ENCODE measurements at places on chromosomes 2 and 18.

GRCh38 chr2:6845312-6845711 lies 20.4 kb downstream of the CMPK2 start:
- peak; percentile 26 for DNase-seq

- no peak for DNase-seq
Observed at GRCh38 chr2:146844226-146844990, 1000.4 kb upstream of the ACVR2A start.

DNA sequence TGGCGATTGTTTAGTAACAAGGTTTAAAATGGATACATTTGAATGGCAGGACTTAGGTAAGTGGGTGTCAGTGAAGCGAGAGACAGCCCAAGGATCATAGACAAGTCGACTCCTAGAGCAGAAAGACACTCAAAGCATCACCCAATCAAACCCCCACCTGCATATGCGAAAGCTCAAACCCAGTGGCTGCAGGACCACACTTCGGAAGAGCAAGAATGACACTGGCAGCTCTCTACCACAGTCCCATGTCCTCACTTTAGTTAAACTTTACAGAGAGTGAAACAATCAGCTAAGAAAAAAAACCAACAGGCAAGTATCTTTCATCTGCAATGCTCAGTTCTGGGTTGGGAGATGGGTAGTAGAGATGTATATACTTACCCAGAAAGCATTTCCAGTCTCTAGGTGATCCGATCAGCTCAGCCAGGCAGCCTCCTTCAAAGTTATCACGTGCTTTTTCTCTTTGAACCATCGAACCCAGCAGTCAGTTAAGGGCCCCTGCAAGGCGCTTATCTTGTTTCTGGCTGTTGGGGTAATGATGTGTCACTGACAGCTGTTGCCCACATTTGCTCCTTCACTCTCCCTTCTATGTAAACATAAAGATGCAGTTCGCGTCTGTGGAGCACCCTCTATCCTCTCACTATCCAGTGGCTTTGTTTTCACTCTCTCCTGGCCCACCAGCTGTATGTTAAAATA lies 357.5 kb upstream of the ID2 start:
- DNase-seq: no peak

GRCh38 chr18:41162191-41162590 lies 792.8 kb upstream of the PIK3C3 start:
- no peak for DNase-seq

- no peak for DNase-seq
Observed at GRCh38 chr18:24470022-24470618, 9.7 kb downstream of the HRH4 start.

GRCh38 chr18:53887447-53887846 lies 337.0 kb downstream of the MBD2 start:
- no peak for DNase-seq

GRCh38 chr2:1115843-1116539 lies 165.3 kb downstream of the SNTG2 start:
- DNase-seq: no peak

- no peak for DNase-seq
Observed at GRCh38 chr18:76621782-76622495, 126.9 kb upstream of the ZNF516 start.

DNA sequence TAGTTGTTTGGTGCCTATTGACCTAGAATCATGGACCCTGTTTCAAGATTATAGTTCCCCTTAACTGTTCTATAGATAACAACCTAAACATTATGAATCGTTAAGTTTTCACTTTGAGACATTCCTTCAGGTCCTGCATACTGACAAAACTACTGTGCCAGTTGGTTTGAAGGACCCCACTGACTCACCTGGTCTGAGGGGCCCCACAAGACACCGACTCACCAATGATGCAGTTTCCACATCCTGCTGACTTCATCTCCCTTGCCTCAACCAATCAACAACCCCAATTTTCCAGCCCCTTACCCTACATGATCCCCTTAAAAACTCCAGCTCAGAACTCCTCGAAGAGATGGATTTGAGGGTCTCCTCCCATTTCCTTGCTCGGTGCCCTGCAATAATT lies 89.6 kb upstream of the CCDC141 start:
- no peak for DNase-seq

- no peak for DNase-seq
Observed at GRCh38 chr18:14976736-14977430, 228.9 kb downstream of the ANKRD30B start.

GRCh38 chr2:6966446-6966940 lies 49.3 kb downstream of the RNF144A start:
- DNase-seq: no peak

- DNase-seq: no peak
Observed at GRCh38 chr2:172415157-172415864, 12.1 kb upstream of the ITGA6 start.

- no peak for DNase-seq
Observed at GRCh38 chr2:122034344-122034743, 278.9 kb downstream of the TSN start.

GRCh38 chr2:29420999-29421782 lies 306.0 kb downstream of the CLIP4 start:
- DNase-seq: no peak

- no peak for DNase-seq
Observed at GRCh38 chr2:33694904-33695303, 95.8 kb upstream of the FAM98A start.

GRCh38 chr2:101230541-101231001 lies 22.1 kb upstream of the CNOT11 start:
- DNase-seq: no peak

DNA sequence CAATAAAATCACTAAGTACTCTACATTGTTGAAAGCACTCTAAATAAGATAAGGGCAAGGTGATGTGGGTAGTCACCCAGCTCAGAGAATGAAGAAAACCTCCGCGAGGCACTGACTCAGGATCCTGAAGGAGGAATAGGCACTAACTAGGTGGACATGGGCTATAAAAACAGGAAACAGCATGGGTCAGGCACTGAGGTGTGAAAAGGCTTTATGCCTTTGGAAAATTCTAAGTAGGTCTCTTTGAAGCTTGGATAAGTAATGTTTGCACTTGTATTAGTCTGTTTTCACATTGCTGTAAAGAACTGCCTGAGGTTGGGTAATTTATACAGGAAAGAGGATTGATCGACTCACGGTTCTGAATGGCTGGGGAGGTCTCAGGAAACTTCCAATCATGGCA lies 161.6 kb downstream of the EPHA4 start:
- DNase-seq: no peak

GRCh38 chr2:23912054-23912453 lies 14.9 kb downstream of the ATAD2B start:
- DNase-seq: no peak

- no peak for DNase-seq
Observed at GRCh38 chr2:2166881-2167280, 164.2 kb downstream of the MYT1L start.

- DNase-seq: no peak
Observed at GRCh38 chr2:85605406-85606115, 3.1 kb upstream of the TMEM150A start.

- DNase-seq: no peak
Observed at GRCh38 chr18:37243741-37244140, 321.9 kb downstream of the CELF4 start.

GRCh38 chr2:45675263-45675812 lies 23.9 kb downstream of the PRKCE start:
- no peak for DNase-seq

DNA sequence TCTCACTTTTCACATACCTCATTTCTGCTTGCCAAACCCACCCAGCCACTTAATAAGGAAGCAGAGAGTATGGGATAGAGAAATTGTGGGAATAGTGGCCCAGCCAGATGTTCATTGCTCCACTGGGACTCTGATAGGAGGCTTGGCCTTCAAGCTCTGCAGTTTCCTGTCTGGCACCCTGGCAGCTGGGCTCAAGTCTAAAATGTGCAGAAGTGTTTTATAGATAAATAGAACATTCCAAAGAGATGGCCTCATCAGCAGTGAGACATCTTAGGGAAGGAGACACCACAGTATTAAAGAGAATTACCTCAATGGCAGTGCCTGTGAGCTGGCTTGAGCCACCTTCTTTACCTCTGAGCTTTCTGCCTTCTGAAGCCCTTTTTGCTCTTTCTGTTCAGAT lies 24.7 kb downstream of the COPS7B start:
- no peak for DNase-seq

DNA sequence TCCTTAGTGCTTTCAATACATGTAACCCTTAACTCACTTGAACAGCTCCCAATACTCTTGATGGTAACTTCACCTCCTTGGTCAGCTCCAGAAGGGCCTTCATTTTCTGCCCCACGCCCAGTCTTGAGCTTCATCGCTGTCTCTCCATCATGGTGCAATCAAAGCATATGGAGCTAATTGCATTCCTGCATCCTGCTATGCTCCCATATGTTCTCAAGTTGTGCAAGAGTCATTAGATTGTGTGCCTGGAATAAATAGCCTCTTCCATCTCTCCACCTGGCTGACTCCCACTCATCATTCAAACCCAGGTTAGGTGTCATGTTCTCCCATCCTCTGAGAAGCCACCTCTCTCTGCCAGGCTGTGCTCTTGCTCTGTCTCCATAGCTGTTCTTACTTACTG lies 364.5 kb upstream of the RGPD4 start:
- no peak for DNase-seq

GRCh38 chr2:230902180-230902899 lies 22.7 kb downstream of the GPR55 start:
- DNase-seq: peak; percentile 1

- no peak for DNase-seq
Observed at GRCh38 chr2:127563458-127564428, 28.3 kb downstream of the MYO7B start.

DNA sequence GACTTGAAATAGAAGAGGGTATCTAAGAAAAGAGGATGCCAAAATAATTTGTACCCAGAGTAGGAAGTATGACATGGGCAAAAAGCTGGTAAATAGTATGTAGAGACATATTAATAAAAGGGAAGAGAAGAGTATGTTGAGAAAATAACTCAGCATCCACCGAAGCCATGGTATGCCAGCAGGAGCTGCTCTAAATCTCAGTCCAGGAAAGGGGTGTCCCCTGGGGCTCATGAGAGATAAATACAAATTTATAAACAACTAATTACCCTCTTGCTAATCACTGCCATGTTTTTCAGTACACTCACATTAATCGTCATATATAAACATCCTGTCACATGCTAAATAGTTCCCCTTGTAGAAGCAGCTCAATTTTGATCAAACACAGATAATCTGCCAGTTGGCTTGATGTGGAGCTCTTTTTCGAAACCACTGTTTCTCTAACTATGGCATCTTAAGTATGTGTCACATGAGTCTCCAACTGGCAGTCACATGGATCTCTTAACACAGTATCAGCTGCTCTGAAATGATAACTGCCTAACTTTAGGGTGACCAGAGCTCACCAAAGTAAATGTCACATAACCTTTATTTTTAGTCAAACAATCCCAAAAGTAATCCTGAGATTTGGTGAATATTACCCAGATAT lies 31.9 kb downstream of the EXOC6B start:
- no peak for DNase-seq

GRCh38 chr2:221731432-221732145 lies 159.5 kb upstream of the EPHA4 start:
- no peak for DNase-seq

DNA sequence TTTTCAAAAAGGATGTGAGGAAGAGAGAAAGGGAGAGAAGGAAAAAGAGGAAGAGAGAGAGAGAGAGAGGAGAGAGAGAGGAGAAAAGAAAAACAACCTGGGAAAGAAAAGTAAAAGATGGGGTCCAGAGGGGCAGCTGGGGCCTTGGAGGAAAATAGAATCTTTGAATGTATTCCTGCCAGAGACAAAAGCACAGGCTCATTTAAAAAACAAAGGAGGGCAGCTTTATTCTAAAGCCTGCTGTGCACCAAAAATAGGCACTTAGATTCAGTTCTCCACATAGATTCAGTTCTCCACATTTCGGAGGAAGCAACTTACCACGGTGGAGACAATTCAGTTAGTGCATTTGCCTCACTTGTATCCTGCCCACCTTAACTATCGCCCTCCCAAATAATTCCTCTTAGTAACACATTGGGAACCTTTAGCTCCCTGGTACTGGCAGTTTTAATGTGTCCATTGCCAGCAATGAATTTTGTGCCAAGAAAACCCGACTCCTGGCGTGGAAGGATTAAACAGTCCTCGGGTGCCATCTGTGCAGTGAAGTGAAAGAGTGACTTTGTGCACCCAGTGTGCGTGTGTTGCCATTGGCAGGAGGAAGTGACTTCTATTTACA lies 71.3 kb downstream of the DPP4 start:
- no peak for DNase-seq

GRCh38 chr2:88832311-88832991 lies 141.0 kb downstream of the RPIA start:
- DNase-seq: no peak

- DNase-seq: no peak
Observed at GRCh38 chr2:200665626-200666453, 80.0 kb downstream of the AOX1 start.

DNA sequence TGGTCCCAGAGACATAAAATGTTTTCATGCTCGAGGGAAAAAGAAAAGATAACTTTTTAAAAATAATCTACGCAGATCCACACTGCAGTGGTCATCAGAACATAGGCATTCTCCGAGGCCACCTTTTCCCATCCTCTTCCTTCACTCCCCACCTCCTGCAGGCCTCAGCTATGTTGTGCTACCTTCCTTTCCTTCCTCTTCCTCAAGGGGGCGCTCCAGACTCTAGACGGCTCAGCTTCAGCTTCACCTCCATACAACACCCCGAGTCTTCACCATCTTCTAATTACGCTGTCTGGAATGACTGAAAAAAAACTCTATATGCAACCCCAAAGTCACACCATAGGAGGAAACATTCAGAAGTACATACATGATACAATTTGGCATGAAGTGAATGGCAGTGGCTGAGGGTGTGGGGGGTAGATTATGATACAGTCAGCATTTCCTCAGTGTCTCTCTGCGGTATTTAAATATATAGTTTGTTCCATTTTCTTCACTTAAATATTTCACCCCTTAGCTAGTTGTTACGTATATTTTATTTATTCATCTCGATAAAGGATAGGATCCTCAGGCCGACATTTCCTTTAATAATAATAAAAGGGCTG lies 583.6 kb downstream of the IRS1 start:
- DNase-seq: no peak

- no peak for DNase-seq
Observed at GRCh38 chr2:232833830-232834229, 36.2 kb upstream of the SNORC start.

GRCh38 chr2:187654535-187654934 lies 100.3 kb upstream of the TFPI start:
- no peak for DNase-seq

DNA sequence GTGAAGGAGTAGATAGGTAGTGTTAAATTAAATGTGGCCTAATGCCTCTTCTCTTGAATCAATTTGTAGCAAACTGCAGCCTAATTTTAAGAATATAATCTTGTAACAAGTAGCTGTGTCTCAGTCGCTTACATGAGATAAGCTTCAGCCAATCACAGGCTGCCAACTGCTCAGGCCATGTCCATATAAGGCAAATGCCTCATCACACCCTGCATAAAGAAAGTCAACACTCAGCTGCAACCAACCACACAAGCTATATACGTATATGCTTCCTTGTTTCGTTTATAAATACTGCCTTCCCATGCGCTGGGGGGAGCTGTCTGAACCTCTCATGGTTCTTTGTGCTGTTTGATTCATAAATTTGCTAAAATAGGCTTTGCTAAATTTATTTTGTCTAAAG lies 476.3 kb downstream of the TRIB2 start:
- peak; percentile 5 for DNase-seq
